Memory B cell (primary cell): ENCODE measurements at places on chromosomes 6 and 20.

GRCh38 chr20:38859070-38859690 is 53.7 kb downstream of the PPP1R16B start:
- peak overlapping the region; percentile 66 for H3K27ac ChIP-seq
- peak; percentile 52 for DNase-seq
- peaks cover 68% of the 10 kb centered on the region for H3K4me1 ChIP-seq
- no peaks in the 10 kb centered on the region for H3K27me3 ChIP-seq
- H3K36me3 ChIP-seq, result peaks cover 7% of the 10 kb centered on the region

DNA sequence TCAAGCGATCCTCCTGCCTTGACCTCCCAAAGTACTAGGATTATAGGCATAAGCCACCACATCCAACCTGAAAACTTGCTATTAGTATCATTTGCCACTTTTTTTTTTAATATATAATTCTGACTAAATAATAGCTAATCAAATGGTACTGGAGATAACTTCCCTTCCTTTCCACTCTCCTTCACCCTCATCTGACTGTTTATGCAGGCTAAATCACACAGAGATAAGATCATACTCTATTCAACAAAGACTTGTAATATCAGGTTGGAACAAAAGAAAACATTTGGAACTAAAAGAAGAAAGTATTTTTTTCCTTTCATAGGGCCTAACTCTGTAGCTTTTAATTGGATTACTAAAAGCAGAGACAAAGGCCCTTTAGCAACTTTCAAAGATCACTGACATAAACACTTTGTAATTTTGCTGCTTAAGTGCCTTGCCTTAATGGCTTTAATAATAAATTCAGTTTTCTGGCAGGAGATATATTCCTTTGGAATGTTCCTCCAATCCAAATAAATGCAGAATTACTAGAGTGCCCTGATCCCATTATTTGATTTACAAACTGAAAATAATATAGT is 198.7 kb upstream of the ASCC3 start:
- DNase-seq, result no peak
- H3K36me3 ChIP-seq, result no peaks in the 10 kb centered on the region
- no peak overlapping the region for H3K27ac ChIP-seq
- H3K4me3 ChIP-seq, result no peak overlapping the region

- no peak overlapping the region for H3K4me3 ChIP-seq
- H3K4me1 ChIP-seq, result peaks cover 19% of the 10 kb centered on the region
- peaks cover 7% of the 10 kb centered on the region for H3K27me3 ChIP-seq
- DNase-seq, result no peak
- no peaks in the 10 kb centered on the region for H3K36me3 ChIP-seq
Observed at GRCh38 chr6:43376551-43376981, 7.1 kb upstream of the ZNF318 start.

DNA sequence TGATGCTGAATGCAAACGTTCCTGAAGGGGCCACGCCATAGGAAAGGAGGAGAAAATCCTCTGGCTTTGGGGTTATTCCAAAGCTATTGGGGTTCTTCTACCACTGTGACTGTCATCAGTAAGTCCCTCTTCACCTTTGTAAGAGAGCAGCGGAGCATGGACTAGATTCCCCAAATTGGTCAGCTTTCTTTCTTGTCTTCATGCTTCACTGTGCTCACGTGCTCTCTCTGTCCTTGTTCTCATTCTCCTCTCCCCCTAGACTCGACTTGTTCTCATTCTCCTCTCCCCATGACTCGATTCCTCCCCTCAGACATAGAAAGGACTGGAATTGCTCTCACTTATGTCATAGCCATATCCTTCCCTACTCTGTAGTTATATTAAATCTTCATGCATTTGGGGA is 54.8 kb upstream of the ADGRG6 start:
- no peak for DNase-seq
- no peak overlapping the region for H3K27ac ChIP-seq
- H3K4me3 ChIP-seq, result no peak overlapping the region
- peaks cover 5% of the 10 kb centered on the region for H3K27me3 ChIP-seq

DNA sequence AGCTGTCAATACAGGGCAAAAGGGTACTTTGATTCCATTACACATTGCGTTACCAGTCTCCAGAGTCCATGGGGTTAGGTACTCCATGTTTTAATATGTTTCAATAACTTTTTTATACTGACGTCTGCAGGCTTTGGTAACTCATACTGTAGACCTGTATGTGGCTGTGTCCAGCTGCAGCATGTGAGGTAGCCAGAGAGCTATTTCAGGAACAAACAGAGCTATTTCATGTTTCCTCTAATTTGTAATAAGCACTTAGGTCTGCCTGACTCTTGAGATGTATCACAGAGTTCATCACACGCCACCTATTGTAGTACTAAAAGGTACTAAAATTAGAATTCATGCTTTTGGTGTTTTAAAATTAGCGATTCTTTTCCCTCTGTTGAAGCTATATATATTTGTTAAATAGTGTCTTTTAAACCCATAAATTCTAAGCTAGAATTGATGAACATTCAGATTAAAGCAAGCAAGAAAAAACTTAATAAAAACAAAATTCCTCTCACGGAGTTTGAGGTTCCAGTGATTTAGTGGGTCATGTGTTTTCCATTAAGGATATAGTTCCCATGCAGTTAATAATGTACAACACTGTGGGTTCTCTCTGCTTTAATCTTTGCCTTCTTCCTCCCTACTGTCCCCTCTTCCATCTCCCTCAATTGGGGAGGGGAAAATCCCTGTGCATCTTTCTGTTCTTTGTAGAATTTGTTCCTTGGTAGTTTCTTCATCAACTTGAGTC is 37.0 kb downstream of the FOXO3 start:
- no peak overlapping the region for H3K4me3 ChIP-seq
- H3K27ac ChIP-seq, result peak overlapping the region; percentile 25
- H3K4me1 ChIP-seq, result peaks cover 35% of the 10 kb centered on the region
- peaks cover 4% of the 10 kb centered on the region for H3K36me3 ChIP-seq
- DNase-seq, result no peak
- H3K27me3 ChIP-seq, result no peaks in the 10 kb centered on the region

DNA sequence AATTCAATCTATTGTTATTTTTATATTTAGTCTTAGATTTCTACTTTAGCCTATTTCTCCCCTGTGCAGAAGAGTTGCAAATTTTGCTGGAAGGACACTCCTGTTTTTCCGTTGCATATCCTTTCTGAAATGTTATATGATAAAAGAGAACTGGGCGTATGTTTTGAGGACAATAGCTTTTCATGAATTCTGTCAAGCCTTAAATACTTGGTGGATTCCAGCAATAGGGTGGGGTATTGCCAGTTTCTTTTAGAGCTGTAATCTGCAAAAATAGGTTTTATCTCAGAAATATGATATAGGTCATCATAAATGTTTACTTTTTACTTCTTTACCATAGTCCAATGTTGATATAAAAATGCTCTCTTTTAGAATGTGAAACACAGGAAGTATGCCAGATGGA is 42.0 kb downstream of the VTA1 start:
- H3K27ac ChIP-seq, result no peak overlapping the region
- H3K27me3 ChIP-seq, result no peaks in the 10 kb centered on the region
- H3K4me3 ChIP-seq, result no peak overlapping the region
- H3K4me1 ChIP-seq, result peaks cover 12% of the 10 kb centered on the region
- peaks cover 15% of the 10 kb centered on the region for H3K36me3 ChIP-seq
- DNase-seq, result no peak

GRCh38 chr6:119379809-119380208 is 30.2 kb upstream of the MAN1A1 start:
- peaks cover 2% of the 10 kb centered on the region for H3K4me1 ChIP-seq
- no peak for DNase-seq
- H3K4me3 ChIP-seq, result no peak overlapping the region
- peaks cover 18% of the 10 kb centered on the region for H3K36me3 ChIP-seq
- H3K27me3 ChIP-seq, result no peaks in the 10 kb centered on the region

DNA sequence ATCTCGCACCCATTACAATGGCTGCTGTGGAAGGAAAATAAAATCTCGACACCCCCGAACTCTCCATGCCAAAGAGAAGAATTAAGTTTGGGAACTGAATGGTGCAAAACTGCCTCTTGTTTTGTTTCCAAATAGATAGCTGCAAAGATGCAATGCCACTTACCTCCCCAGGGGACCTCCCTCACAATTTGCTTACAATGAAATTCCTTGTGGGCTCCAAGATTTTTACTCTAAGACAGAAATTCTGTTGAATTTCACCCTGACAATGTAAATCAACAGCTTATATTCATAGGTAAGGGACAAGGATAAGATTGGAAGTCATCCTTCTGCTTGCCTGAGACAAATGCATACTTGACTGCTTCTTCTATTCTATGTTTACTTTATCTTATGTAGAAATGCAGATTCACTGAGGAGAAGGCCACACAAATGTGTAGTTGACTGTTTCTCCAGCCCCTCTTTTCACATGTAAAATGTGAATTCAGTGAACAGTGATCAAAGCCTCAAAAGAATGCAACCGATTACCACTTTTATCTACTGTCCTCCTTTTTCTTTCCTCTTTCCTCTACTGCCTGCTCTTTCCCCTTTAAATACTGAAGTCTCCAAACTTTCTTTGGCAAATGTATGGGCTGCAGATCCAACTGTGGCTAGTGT is 36.6 kb downstream of the ADGRF4 start:
- peaks cover 5% of the 10 kb centered on the region for H3K27me3 ChIP-seq
- no peak overlapping the region for H3K4me3 ChIP-seq
- no peak for DNase-seq
- H3K4me1 ChIP-seq, result no peaks in the 10 kb centered on the region
- no peak overlapping the region for H3K27ac ChIP-seq

GRCh38 chr6:3795836-3796718 is 44.6 kb upstream of the PXDC1 start:
- no peak for DNase-seq
- peaks cover 41% of the 10 kb centered on the region for H3K4me1 ChIP-seq
- H3K27ac ChIP-seq, result no peak overlapping the region
- H3K4me3 ChIP-seq, result no peak overlapping the region
- peaks cover 1% of the 10 kb centered on the region for H3K36me3 ChIP-seq
- no peaks in the 10 kb centered on the region for H3K27me3 ChIP-seq

- no peak for DNase-seq
- no peak overlapping the region for H3K27ac ChIP-seq
- peaks cover 8% of the 10 kb centered on the region for H3K27me3 ChIP-seq
- no peaks in the 10 kb centered on the region for H3K4me1 ChIP-seq
- H3K36me3 ChIP-seq, result no peaks in the 10 kb centered on the region
- no peak overlapping the region for H3K4me3 ChIP-seq
Observed at GRCh38 chr6:169854083-169854725, 102.8 kb downstream of the ERMARD start.

DNA sequence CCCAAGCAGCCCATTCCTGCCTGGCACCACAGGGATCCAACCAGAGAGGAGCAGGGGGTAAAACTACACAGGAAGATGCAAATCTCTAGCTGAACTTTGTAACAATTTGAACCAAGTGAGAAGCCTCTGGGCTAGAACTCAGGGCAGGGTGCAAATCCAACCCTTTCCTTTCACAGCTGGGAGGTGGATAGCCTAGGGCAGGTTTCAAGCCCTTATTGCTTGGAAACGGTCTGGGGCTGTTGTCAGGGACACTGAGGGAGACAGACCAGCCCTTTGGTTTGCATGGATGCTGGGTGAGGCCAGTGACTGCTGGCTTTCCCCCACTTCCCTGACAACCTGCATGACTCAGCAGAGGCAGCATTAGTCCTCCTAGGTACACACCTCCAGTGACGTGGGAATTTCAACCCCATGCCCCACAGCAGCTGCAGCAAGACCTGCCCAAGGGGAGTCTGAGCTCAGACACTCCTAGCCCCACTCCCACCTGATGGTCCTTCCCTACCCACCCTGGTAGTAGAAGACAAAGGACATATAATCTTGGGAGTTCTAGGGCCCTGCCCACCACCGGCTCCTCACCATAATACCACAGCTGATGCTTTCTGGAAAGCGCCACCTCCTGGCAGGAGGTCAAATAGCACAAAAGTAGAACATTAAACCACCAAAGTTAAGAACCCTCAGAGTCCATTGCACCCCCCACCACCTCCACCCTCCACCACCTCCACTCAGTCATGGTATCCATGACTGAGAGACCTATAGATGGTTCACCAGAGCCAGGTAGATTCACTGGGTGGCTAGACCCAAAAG is 797.7 kb upstream of the MAN1A1 start:
- H3K4me3 ChIP-seq, result no peak overlapping the region
- no peak overlapping the region for H3K27ac ChIP-seq
- DNase-seq, result no peak
- peaks cover 5% of the 10 kb centered on the region for H3K4me1 ChIP-seq

DNA sequence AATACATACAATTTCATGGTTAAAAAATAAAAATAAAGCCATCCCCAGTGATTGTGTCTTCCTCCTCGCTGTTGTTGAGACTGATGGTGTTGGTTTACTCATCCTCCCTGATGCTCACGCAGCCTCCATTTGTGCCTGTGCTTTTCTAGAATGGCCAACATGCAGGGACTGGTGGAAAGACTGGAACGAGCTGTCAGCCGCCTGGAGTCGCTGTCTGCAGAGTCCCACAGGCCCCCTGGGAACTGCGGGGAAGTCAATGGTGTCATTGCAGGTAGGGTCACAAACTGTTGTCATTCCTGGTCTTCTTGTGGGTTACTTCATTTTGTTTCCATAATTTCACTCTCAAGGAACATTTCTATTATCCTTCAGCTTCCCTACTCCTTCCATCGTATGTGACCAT is 28.0 kb downstream of the CAP2 start:
- no peaks in the 10 kb centered on the region for H3K36me3 ChIP-seq
- no peak overlapping the region for H3K4me3 ChIP-seq
- DNase-seq, result no peak
- peaks cover 3% of the 10 kb centered on the region for H3K27me3 ChIP-seq
- H3K4me1 ChIP-seq, result no peaks in the 10 kb centered on the region
- no peak overlapping the region for H3K27ac ChIP-seq

DNA sequence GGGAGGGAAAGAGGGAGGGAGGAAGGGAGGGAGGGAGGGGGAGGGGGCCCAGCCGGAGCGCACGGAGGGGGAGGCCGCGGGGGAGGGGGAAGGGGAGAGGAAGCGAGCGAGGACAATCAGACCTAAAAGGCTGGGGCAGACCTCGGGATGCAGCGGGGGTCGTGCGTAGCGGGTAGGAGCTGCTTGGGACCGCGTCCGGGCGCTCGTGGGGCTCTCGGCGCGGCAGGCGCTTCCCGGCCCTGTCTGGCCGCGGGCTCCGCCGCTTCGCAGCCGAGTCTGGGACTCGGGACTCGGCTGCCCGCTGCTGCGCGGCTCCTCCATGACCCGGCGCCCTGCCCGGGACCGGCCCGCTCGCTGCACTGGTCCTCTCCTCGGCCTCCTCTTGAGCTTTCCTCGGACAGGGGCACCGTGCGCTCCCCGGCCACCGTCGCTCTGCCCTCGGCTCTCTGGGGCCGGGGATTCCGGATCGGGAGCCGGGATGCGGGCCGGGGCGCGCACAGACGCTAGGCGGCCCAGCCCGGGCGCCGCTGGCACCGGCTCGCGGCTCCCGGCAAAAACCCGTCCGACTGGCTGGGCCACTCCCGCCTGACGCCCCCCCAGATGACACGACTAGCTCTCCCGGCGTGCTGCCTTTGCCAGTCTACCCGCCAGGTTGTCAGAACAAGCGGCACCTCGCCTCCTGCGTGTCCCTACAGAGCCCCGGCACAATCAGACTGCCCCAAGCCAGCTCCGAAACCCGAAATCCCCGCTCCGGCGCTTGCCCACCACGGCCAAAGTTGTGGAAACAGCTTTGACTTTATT is 2.2 kb downstream of the TFAP2A start:
- H3K36me3 ChIP-seq, result peaks cover 15% of the 10 kb centered on the region
- peaks cover 34% of the 10 kb centered on the region for H3K27me3 ChIP-seq
- peak overlapping the region; percentile 94 for H3K4me3 ChIP-seq
- H3K27ac ChIP-seq, result peak overlapping the region; percentile 91
